Urinary bladder (tissue), 4 donors: ENCODE measurements at places on chromosomes 3 and 15. TPM values are rescaled to one million over a fixed set of nuclear protein-coding genes. Genes with fewer than 3 reads are reported as not detected.

Gene PARP15
- total RNA-seq, result 1.3 TPM

Gene SLC51A
- total RNA-seq, result not detected

Gene BNC1
- 0.37 TPM for total RNA-seq

Gene ITIH1
- total RNA-seq, result not detected

Gene CEMIP
- 1.3 TPM for total RNA-seq

Gene ANKUB1
- not detected for total RNA-seq

Gene LYZL4
- not detected for total RNA-seq

Gene AMIGO3
- not detected for total RNA-seq

Gene CACNA2D2
- total RNA-seq, result 1.4 TPM

Gene MCCC1
- 42.9 TPM for total RNA-seq

Gene CSPG5
- total RNA-seq, result 2.9 TPM

Gene FAM107A
- 9.8 TPM for total RNA-seq
